ENCODE measurements at places on chromosomes 6 and 20.

GRCh38 chr6:22917344-22917743 lies 348.0 kb downstream of the HDGFL1 start:
- no peak for DNase-seq

DNA sequence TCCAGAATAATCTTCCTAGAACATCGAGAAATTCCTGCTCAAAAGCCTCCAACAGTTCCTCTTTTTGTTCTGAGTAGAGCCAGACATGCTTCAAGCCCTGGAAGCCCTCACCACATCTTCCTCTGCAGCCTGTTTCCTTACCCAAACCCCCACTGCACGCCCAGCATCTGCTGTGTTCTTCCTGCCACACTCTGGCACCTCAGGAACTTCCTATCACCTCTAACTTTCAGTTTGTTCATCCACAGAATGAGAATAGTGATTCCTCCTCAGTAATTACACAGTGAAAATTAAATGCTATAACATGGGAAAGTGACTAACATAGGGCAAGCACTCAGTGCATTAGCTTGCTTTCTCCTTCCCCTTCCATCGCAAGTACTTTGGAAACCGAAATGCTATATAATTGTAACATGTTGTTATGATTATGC lies 26.3 kb downstream of the C6orf89 start:
- no peak for DNase-seq

GRCh38 chr6:157462956-157463742 lies 82.2 kb downstream of the ZDHHC14 start:
- DNase-seq = no peak

- no peak for DNase-seq
Observed at GRCh38 chr6:24936641-24937317, 1.0 kb upstream of the RIPOR2 start.

DNA sequence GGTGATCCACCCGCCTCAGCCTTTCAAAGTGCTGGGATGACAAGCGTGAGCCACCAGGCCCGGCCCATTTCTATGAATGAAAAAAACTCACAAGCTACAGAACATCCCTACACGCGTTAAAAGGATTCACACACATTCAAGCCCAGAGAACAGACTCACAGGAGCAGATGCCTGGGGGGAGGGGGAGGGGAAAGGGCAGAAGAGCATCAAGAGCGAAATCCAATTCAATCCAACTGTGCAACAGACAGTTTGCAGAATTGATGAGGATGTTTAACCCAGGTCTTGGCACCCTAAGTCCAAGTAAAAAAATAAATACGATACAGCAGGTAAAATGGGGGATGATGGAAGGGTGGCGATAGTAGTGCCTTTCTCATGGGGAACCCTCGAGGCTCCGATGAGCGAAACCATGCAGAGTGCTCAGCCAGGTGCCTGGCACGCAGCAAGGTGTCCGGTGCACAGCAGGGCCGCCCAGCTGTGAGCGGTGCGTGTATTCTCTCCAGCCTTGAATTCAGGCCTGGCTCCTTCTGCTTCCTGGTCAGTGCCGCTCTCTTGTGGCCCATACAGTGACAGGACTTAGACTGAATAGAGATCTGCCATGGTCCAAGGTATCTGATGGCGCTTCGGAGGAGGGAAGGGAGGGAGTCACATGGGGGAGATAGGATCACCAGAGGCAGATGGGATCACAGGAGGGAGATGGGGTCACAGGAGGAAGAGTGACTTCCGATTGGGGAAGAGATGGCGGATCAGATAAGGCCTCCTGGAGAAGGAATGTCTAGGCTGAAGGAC lies 35.4 kb upstream of the ANGPT4 start:
- no peak for DNase-seq

- no peak for DNase-seq
Observed at GRCh38 chr6:43819958-43820357, 49.9 kb downstream of the VEGFA start.

DNA sequence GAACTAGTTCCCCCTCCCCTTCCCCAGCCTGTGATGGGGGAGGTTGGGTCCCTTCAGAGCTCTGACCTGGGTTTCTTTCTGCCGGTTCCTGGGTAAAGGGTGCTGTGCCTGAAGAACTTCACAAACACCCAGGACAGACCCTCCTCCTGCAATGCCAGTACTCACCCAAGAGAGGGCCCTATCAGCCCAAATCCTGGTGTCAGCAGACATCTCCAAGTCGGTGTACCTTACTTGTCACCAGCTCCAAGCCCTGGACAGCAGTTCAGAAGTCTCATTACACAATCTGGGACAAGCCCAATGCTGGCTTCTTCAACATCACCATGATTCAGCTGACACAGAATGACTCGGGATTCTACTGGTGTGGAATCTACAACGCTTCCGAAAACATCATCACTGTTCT lies 467 bp downstream of the TREML4 start:
- DNase-seq = no peak

DNA sequence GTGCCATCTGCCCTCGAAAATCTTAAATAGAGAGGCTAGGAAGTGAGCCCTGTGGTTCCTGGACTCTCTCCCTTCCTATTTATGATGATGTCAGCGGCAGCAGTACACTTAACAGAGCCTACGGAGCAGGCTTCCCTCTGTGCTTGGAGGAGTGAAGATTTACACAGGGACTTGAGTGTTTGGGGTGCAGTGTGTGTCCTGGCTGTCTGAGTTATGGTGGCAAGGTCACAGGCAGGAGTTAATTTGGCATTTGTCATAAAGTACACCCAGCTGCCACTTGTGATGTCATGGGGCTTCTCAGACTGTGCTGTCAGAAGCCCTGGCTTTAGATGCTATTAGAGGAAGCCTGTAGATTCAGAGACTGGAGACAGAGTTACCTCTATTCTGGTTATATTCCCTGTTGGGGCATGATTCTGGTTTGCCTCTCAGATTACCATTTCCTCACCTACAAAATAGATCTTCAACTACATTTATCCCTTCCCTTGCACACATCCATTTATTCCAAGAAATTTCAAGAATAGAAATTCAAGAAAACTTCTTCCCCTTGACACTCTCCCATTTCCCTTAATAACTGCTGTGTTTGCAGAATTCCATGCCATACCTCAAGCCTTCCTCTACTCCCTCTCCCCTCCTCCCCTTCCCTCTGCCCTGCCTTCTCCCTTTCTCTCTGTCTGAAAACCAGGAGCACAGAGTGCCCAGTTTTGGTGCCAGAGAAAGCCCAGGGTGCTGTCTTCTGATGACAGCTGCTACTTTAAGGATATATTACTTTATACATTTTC lies 72.1 kb downstream of the SLC24A3 start:
- no peak for DNase-seq

DNA sequence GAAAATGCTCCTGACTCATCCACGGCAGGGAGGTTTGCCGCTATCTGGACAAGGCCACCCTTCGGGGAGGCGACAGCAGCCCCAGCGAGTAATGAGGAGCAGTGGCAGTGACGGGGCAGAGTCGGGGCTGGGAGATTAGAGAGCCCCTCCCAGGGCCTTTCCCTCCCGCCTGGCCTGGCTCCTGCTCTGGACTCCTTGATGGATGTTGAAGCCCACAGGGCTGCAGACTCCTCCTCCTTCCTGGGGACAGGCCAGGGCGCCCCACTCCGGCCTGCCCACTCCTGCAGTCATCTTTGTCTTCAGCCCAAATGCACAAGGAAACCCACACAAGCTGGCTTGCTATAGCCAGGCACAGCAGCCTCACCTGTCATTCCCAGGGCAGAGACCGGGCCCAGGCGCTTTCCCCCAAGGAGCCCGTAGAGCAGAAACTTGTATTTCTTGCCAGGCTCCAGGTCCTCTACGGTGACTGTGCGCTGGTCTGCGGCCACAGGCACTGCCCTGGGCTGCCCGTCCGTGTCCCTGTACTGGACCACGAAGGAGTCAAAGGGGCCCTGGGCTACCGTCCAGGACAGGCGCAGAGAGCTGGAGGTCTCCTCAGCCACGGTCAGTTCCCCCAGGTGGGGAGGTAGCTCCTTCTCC lies 7.7 kb downstream of the CYP21A2 start:
- DNase-seq = no peak

- no peak for DNase-seq
Observed at GRCh38 chr6:87887266-87887665, 160.4 kb upstream of the SPACA1 start.

DNA sequence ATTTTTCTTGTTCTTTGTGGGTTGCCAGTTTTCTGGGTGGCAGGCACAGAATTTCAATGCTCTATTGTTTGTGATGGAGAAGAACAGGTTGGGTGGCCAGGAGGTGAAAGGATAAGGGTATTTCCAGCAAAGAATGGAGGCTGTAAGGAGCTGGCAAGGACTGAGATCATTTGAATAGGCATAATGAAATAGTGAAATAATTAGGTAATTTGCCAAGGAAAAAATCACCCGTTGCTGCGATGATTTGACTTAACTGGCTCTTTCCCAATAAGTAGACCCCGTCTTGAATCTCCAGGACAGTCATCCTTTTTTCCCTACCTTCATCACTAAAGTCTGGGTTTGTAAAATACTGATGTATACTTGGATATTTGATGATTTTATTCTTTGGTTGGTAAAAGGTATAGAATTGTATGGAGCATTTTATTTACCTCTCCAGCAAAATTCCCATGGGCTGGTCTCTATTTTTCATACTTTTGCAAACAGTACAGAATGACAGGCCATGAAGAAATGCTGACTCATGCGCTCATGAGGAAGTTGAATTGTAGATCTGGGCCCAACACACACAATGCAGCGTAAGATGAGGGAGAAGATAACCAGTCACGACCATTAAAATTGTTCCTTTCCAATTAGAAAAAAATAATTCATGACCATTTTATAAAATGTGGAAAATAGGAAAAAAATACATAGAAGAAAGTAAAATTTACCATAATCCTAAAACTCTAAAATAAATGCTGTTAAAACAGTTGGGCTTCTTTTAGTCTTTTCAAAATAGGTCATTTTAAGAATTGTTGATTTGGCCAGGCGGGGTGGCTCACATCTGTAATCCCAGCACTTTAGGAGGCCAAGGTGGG lies 2.4 kb upstream of the GCNT2 start:
- DNase-seq = no peak

DNA sequence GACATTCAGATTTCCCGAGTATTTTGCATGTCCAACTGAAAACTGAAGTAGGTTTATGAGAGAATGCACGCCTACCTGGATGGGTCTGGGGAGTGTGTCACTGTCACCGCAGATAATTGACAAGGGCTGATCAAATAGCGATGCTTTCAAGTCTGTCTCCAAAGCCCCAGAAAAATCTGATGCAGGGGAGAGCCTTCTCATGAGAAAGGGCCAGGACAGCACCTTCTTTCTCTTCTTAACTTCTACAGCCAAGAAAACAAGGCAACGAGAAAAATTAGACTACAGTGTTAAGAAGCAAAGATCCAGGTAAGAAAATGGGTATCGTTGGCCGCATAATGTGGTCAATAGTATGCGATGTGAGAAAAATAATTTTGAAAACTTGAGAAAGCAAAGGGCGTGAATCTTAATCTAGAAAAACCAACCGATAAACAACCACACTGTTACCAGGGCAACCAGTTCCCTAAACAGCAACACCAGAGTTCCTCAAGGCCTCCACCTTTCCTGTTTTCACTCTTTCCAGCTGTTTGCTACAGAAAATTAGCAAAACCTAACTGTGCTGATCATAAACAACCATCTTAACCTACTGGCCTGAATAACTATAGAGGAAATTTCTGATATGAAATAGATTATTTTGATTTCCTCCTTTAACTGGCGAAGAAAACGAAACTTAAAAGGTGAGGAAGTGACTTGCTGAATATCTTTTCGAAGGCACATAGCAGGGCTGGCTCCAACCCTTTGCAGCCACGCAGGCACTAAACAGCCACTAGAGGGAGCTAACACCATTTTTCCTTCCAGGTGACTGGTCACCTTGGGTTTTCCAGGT lies 2.6 kb downstream of the TAGAP start:
- DNase-seq = peak; percentile 65

- no peak for DNase-seq
Observed at GRCh38 chr6:44192428-44193041, 24.2 kb upstream of the MYMX start.
